ENCODE measurements at places on chromosomes 4 and X.

- no peak for DNase-seq
Measured at GRCh38 chr4:132619968-132620367, 529.1 kb upstream of the PCDH10 start.

- no peak for DNase-seq
Measured at GRCh38 chr4:138542191-138542776, 300.1 kb upstream of the SLC7A11 start.

DNA sequence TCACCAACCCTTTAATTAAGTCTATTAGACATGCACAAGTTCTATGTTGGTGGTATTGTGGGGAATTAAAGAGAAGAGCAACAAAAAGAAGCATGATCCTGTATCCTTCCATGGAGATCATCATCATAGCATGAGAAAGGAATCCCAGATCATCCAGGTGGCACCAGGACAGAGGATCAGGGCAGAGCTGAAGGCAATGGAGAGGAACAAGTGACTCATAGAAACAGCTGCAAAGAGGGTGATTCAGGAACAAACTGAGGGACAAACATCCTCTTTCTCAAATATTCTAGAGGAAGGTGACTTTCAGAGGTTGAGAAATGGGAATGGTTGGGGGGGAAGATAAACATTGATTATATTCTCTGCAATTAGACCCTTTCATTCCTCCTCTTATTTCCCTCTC, 105.5 kb upstream of the OTUD4 start:
- DNase-seq: no peak

DNA sequence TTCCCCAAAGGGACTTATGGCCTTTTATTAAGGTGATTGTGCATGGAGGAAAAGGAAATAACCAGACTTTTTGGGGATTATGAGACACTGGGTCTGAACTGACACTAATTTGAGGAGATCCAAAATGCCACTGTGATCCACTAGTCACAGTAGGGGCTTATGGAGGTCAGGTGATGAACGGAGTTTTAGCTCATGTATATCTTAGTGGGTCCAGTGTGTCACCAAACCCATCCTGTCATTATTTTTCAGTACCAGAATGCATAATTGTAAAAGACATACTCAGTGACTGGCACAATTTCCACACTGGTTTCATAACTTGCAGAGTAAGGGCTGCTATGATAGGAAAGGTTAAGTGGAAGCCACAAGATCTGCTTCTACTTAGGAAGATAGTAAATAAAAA, 131.3 kb downstream of the RTL3 start:
- DNase-seq: no peak

DNA sequence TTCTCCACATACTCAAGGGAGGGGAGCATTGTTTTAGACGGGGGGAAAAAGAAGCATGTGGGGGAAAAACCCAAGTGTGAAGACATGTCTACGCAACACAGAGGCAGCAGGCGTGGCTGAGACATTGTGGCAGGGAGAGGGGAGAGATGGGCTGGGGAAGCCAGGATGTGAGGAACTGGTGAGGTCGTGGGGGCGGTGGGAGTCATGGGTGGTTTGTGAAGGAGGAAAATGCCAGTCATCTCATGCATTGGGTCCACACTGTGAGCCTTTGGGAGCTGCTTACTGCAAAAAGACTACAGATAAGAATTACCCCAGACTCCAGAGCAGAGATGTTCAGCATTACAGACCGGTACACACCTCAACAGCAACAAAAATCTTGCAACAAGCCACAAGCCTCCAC, 2.1 kb downstream of the JAKMIP1 start:
- no peak for DNase-seq

DNA sequence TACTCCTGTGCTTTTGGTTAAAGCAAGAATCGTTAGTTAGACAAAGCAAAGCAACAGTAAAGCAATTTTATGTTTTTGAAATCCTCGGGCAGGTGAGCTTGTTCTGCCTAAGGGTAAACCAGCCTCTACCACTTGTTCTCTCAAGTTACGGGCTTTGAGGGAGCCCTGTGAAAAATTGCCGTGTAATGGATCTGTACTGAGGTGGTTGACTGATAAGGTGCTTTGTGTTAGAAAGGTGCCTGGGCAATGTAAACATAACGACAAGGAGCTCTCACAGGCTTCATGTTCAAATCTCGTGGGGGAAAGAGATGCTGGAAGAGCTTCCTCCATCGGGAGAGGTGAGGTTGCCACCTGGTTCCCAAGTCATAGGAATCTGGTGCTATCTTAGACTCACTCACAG, 111.8 kb downstream of the TRAPPC11 start:
- no peak for DNase-seq

- DNase-seq: no peak
Measured at GRCh38 chr4:113998079-113998478, 18.6 kb upstream of the ARSJ start.

DNA sequence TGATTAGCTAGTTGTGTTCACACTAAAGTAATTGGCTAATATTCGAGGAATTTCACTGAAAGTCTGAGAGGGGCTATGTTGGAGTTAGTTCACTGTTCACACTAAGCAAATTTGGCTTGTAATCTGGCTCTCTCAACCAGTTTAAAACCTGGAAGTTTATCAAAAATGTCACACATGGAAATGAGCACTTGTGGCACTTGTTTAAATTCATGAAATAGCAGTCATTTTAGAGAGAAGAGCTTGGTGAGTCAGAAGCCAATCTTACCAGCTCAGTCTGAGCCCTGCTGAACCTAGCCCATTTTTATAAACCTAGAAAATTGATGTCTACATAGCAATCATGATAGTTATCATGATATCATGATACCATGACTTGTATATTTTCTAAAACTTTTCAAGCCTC, 90.7 kb upstream of the JADE1 start:
- DNase-seq: peak; percentile 79

- peak; percentile 24 for DNase-seq
Measured at GRCh38 chrX:69361311-69361845, 142.7 kb upstream of the NALF2 start.

DNA sequence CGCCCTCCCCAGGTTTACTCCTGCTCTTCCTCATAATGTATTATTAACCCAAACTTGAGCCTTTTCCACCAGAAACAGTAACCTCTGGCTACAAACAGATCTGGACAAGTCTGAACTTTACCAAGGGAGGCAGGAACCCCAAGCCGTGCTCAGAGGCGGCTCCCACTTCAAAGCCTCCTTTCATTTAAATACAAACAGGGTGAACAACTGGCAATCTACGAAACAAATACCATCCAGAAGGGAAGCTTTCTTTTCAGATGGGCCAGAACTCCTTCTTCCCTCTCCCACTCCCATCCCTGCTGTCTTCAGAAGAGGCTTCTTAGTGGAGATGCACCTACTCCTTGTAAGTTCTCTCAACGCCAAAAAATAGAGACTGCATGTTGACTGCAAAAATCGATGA, 2.1 kb upstream of the GPC4 start:
- no peak for DNase-seq

DNA sequence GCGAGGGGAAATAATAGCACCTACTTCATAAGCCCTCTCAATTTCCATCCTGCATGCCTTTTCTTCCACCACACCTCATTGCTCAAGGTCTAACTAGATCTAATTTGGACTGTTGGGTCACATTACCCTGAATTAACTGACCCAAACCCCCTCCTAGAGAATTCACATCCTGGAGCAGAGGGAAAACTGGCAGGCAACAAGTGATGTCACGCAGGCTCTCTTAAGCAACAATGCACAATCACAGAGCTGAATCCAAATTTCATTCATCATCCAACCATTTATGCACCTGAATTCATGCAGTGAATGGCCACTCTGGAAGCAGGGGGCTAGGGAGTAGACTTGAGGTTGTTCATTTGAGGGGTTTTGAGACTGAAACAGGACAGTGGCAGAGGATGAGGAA, 107.7 kb upstream of the HUWE1 start:
- no peak for DNase-seq

DNA sequence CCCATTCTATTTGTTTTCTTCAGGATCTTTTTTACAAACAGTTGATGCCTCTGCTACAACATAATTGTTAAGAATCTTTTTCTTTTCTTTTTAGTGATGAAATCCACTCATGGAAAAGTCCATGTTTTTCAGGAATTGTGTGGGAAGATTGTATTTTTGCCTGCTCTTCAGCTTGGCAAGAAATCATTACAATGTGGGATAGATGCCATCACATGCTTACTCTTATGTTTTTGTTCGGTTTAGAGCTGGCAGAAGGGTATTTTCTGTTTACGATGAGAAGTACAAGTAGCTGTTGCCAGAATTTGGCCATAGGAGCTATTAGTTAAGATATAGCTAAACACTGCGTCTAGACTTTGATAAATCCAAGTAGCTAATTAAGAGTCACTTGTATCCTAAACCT, 2585.3 kb downstream of the ARAP2 start:
- DNase-seq: no peak

GRCh38 chr4:7710576-7711306, 228.9 kb downstream of the AFAP1 start:
- DNase-seq: no peak

- no peak for DNase-seq
Measured at GRCh38 chrX:101708163-101708562, 48.5 kb upstream of the ARMCX2 start.

GRCh38 chr4:96099031-96099430, 259.1 kb downstream of the PDHA2 start:
- no peak for DNase-seq

DNA sequence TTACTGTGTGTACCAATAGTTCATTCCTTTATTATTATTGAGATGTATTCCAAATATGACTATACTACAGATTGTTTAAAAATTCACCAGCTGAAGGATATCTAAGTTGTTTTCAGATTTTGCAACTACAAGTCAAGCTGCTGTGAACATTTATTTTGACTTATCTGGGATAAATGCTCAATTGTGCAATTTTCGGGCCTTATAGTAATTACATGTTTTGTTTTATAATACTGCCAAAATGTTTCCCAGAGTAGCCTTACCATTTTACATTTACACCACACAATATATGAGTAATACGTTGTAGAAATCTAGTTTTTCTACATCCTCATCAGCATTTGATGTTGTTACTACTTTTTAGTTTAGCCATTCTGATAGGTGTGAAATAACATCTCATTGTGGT, 179.6 kb downstream of the ANTXR2 start:
- DNase-seq: no peak

GRCh38 chrX:2614911-2615310, 76.2 kb upstream of the CD99 start:
- peak; percentile 59 for DNase-seq

GRCh38 chr4:74770226-74770910, 24.0 kb downstream of the BTC start:
- no peak for DNase-seq

- no peak for DNase-seq
Measured at GRCh38 chr4:54556051-54556450, 101.7 kb upstream of the KIT start.

- DNase-seq: no peak
Measured at GRCh38 chr4:27716693-27717430, 856.2 kb downstream of the STIM2 start.

DNA sequence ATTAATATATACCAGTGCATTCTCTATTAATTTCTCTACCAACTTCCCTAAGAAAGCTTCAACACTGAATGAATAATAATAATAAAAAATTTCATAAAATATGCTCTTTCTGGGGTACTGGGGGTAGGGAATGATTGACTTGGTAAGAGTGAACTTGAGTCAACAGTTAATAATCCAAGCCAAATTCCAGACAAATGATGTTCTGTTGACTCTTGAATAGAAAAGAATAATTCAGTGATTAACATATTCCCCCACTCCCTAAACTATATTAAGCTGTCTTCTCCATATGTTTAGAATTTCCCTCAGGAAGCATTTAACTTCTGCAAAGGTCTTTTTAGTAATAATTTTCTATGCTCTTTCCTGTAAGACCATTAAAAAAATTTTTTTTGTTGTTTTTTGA, 12.3 kb downstream of the PGRMC2 start:
- DNase-seq: no peak

GRCh38 chrX:10755439-10756334, 135.3 kb upstream of the MID1 start:
- DNase-seq: peak; percentile 31

DNA sequence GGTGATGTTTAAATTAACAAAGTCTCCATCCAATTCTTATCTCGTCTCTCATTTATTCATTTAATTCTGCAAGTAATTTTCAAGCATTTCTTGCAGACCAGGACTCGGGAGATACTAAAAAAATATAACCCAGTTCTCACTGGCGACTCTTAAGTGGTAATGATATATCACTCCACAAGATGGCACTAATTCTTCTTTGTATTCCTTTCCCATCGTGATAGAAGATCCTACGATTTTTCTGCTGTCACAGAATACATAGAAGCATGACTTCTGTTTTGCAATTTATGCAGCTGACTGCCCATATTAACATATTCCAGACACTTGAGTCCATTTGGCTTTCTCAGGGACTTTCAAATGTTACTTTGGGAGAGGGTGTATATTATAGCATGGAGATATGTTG, 64.0 kb upstream of the FGF13 start:
- no peak for DNase-seq

- DNase-seq: no peak
Measured at GRCh38 chr4:27828843-27829242, 968.2 kb downstream of the STIM2 start.

- no peak for DNase-seq
Measured at GRCh38 chr4:147863111-147863747, 131.3 kb downstream of the ARHGAP10 start.

DNA sequence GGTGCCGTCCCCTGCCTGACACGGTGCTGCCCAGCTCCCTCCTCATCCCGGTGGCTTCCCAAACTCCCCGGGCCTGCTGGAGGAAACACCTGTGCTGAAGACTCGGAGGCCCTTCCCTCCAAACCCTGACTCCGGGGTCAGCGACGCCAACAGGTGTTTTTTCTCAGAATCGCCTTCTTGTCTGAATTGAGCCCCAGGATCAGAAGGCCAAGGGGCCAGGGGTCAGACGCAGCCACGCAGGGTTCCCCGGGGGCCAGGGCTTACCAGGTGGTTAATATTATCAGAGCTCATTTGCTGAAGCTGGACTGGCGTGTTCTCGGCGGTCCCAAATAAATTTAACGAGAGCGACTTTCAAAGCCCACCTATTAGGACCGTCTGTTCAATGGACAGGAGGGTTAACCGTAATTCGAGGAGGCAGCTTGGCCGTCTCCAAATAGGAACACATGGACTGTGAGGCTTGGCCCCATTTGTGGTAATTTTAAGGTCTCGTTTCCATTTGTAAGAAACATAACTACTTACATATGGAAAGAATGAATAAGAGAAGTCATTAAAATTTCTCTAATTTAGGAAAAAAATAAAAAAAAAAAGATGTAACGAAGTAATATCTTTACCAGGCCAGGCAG, 239.3 kb downstream of the CRLF2 start:
- DNase-seq: no peak

DNA sequence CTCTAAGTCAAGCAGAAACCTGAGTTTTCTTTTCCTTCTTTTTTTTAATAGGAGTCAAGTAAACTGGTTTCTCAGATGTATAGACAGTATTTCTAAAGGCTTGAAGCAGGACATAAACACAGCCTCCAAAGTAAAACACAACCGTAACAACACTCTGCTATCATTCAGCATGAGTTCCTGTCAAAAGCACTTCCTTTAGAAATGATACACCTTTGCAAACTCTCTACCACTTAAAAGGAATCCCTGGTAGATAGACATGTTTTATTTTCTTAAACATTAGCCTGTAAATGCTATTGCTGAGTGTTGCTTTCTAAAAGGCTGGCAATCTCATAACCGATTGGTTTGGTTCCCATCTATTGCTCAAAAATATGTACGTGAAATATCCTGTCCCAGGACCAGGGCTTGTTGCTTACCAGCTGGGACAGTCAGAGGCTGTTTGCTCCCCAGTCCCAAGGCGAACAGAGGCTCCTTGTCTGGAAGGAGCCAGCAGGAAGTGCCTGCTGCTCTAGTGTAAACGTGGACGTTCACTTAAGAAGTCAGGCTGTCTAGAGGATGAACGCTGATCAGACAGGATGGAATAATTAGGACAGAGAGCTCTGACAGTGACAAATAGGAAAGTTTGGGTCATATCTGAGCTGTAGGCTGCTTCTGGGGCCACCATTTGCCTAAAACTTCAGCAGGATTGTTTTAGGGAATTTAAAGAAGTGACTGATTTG, 173.9 kb upstream of the KLF3 start:
- no peak for DNase-seq
